Effector memory CD8-positive, alpha-beta T cell (primary cell): ENCODE measurements at places on chromosomes 7 and 10.

DNA sequence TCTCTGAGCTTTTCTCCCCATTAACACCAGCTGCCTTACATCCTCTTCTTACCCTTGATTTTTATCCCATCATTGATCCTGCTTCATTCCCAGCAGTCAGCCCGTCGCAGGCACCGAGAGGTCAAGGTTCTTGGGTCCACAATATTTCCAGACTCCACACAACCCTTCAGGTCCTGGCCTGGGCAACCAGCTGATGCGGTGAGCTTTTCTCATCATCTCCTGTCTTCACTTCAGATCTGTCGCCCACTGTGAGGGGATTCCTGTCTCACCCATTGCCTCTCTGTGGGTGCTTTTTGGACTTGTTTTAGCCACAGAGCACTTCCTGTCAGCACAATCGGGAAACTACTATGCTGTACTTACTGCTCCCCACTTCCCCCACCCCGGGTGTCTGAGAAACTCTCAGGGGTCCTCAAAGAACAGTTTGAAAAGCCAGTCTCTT lies 8.4 kb upstream of the PVRIG start:
- DNase-seq: peak; percentile 52

- no peak for DNase-seq
Observed at GRCh38 chr10:111515264-111515663, 438.4 kb downstream of the ADRA2A start.

DNA sequence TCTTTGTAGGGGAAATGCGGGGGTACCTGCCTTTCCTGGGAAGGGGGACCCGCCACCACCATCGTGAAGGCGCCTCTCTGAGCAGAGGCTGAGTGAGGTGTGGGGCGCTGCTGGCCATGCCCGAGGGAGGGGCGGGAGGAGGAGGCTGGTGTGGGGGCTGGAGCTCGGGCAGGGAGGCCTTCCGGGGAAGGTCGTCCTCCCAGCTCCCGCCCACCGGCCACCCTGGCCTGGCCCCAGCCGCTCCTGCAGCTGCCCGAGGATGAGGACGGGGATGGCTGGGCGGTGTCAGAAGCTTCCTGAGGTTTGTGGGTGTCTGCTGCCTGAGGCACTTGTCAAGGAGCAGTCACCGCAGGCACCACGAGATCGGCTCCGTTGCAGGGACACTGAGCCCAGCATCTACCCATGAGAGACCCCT lies 11.4 kb downstream of the PWWP2B start:
- no peak for DNase-seq

GRCh38 chr7:100891568-100892247 lies 2.2 kb upstream of the UFSP1 start:
- DNase-seq: no peak

- no peak for DNase-seq
Observed at GRCh38 chr10:131848741-131849590, 51.8 kb upstream of the PPP2R2D start.

DNA sequence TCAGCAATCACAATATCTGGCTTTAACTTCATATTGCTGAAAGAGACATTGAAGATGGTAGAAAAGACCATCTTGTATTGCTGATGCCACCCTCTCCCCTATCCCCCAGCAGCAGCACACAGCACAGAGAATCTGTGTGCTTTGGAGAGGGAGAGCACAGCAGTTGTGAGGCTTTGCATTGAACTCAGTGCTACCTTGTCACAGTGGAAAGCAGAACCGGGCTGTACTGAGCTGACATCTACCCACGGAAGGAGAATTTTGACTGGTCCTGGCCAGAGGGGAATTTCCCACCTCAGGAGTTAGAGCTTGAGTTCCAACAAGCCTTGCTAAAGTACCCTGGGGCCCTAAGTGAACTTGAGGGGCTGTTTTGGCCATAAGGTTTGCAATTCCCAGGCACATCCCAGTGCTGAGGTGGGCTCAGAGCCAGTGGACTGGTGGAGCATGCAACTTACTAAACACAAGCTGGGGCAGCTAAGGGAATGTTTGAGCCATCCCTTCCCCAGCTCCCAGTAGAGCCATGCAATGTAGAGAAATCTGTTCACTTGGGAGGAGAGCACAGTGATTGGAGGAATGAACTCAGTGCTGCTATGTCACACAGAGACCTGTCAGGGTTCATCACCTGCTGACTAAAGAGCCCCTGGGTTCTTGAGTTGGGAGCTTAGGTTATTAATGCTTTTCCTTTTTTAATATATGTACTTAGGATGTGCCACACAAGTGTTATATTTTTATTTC lies 62.1 kb downstream of the OR13A1 start:
- no peak for DNase-seq

GRCh38 chr7:120951309-120951699 lies 727 bp downstream of the ING3 start:
- DNase-seq: no peak

DNA sequence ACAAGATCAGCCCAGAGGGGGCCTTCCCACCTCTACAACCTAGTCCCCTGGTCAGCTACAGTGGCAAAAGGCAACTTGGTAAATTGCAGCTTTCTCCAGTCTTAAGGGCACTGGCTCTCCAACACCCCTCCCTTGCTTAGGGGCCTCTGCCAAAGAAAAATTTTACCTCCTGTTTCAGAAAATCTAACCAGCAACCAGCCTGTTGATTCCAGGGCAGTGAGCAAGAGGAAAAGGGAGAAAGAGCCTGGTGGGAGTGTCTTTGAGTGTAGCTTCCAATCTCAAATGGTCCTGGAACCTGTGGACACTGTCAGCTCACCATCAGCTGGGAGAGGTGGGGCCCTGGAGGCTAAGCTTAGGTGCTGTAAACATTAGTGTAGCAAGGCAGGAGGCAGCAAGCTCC lies 22.9 kb downstream of the ACTR1A start:
- DNase-seq: no peak

DNA sequence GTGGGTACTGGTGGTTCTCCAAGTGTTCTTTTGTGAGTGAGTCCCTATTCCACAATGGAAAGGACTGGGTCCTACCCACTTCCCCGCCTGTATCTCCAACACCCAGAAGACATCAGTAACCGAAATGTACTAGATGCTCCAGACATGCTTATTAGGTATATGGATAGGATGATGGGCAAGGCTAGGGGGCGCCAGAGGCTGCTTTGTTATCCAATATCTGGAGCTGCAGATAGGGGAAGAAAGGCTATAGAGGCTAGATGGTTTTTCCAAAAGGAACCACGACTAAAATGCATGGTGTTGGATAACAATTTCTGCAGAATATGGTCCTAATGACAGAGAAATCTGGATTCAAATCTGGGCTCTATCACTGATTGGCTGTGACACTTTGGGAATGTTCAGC lies 56.2 kb upstream of the TM9SF3 start:
- DNase-seq: peak; percentile 75

- DNase-seq: no peak
Observed at GRCh38 chr7:129559564-129559963, 52.0 kb upstream of the NRF1 start.

DNA sequence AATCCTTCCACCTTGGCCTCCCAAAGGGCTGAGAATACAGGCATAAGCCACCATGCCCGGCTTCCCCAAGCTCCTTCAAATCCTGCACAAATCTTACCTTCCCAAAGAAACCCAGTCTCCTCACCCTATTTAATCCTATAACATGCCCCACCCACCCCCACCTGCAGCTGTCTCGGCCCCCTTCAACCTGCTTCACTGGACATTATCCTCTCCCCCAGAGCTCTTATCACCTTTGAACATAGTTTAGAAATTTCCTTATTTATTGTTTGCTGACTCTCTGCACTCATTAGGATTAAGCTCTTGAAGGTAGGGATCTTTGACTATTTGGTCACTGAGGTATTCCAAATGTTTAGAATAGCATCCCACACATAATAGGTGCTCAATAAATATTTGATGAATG lies 3.5 kb downstream of the ZNF467 start:
- DNase-seq: no peak
